ENCODE measurements at places on chromosomes 2 and 18. TPM values are rescaled to one million over a fixed set of nuclear protein-coding genes. Genes with fewer than 3 reads are reported as not detected.

The RUFY4 gene
- polyA plus RNA-seq: 0.68 TPM

The ABCB11 gene
- not detected for polyA plus RNA-seq

The ARHGAP28 gene
- polyA plus RNA-seq: not detected

The TMEM198 gene
- not detected for polyA plus RNA-seq

The SLC9A4 gene
- not detected for polyA plus RNA-seq

The LOXL3 gene
- polyA plus RNA-seq: 18.2 TPM

The LTBP1 gene
- not detected for polyA plus RNA-seq

The TBR1 gene
- polyA plus RNA-seq: not detected

The IMP4 gene
- 58.5 TPM for polyA plus RNA-seq

The TEX44 gene
- not detected for polyA plus RNA-seq

The PAX8 gene
- 0.36 TPM for polyA plus RNA-seq

The MATN3 gene
- not detected for polyA plus RNA-seq

The POLR1A gene
- 2.1 TPM for polyA plus RNA-seq

The PCARE gene
- not detected for polyA plus RNA-seq

The SCN7A gene
- polyA plus RNA-seq: not detected

The RAB17 gene
- 0.13 TPM for polyA plus RNA-seq

The NDUFV2 gene
- 25.9 TPM for polyA plus RNA-seq

The MYOM1 gene
- polyA plus RNA-seq: 0.95 TPM

The PGAP1 gene
- polyA plus RNA-seq: 0.81 TPM

The HOXD10 gene
- not detected for polyA plus RNA-seq

The CNOT9 gene
- polyA plus RNA-seq: 18.4 TPM

The CCDC178 gene
- polyA plus RNA-seq: not detected

The LIMS4 gene
- polyA plus RNA-seq: 5.1 TPM

The CACNB4 gene
- 0.44 TPM for polyA plus RNA-seq

The PSTPIP2 gene
- 31.4 TPM for polyA plus RNA-seq

The SP140L gene
- polyA plus RNA-seq: 6.5 TPM

The ERBB4 gene
- polyA plus RNA-seq: not detected

The TMX3 gene
- 12.7 TPM for polyA plus RNA-seq

The TLX2 gene
- not detected for polyA plus RNA-seq

The PRKAG3 gene
- not detected for polyA plus RNA-seq

The TMEM37 gene
- polyA plus RNA-seq: not detected

The FAP gene
- polyA plus RNA-seq: not detected

The CCL20 gene
- polyA plus RNA-seq: 0.47 TPM

The TUBA4B gene
- not detected for polyA plus RNA-seq

The BIRC6 gene
- polyA plus RNA-seq: 11.5 TPM

The RAMP1 gene
- not detected for polyA plus RNA-seq

The CRYGC gene
- polyA plus RNA-seq: not detected

The REG3G gene
- not detected for polyA plus RNA-seq

The MBP gene
- polyA plus RNA-seq: 50.4 TPM

The AMER3 gene
- not detected for polyA plus RNA-seq

The PAX3 gene
- not detected for polyA plus RNA-seq

The LIMS2 gene
- polyA plus RNA-seq: 1.3 TPM

The MFSD6 gene
- 8.8 TPM for polyA plus RNA-seq

The ARHGAP25 gene
- 36.3 TPM for polyA plus RNA-seq

The PRSS56 gene
- not detected for polyA plus RNA-seq

The OSR1 gene
- polyA plus RNA-seq: not detected

The PTPN18 gene
- polyA plus RNA-seq: 72.2 TPM

The AKAIN1 gene
- polyA plus RNA-seq: not detected

The KCNE4 gene
- polyA plus RNA-seq: not detected

The CHCHD5 gene
- polyA plus RNA-seq: 37.1 TPM

The ELP2 gene
- 9.0 TPM for polyA plus RNA-seq

The PNPT1 gene
- polyA plus RNA-seq: 6.0 TPM

The MEX3C gene
- 5.2 TPM for polyA plus RNA-seq

The C2orf81 gene
- 1.2 TPM for polyA plus RNA-seq

The SH3RF3 gene
- polyA plus RNA-seq: 0.25 TPM

The NT5DC4 gene
- polyA plus RNA-seq: not detected

The ACTG2 gene
- not detected for polyA plus RNA-seq

The TNFAIP6 gene
- polyA plus RNA-seq: 3.5 TPM

The CCDC68 gene
- not detected for polyA plus RNA-seq
